ENCODE measurements at places on chromosomes 12 and 14.

- DNase-seq = peak; percentile 29
These were observed 883 bp upstream of the MYL2 start for GRCh38 chr12:110921262-110921661.

- no peak for DNase-seq
These were observed 20.4 kb downstream of the JDP2 start for GRCh38 chr14:75448209-75448608.

DNA sequence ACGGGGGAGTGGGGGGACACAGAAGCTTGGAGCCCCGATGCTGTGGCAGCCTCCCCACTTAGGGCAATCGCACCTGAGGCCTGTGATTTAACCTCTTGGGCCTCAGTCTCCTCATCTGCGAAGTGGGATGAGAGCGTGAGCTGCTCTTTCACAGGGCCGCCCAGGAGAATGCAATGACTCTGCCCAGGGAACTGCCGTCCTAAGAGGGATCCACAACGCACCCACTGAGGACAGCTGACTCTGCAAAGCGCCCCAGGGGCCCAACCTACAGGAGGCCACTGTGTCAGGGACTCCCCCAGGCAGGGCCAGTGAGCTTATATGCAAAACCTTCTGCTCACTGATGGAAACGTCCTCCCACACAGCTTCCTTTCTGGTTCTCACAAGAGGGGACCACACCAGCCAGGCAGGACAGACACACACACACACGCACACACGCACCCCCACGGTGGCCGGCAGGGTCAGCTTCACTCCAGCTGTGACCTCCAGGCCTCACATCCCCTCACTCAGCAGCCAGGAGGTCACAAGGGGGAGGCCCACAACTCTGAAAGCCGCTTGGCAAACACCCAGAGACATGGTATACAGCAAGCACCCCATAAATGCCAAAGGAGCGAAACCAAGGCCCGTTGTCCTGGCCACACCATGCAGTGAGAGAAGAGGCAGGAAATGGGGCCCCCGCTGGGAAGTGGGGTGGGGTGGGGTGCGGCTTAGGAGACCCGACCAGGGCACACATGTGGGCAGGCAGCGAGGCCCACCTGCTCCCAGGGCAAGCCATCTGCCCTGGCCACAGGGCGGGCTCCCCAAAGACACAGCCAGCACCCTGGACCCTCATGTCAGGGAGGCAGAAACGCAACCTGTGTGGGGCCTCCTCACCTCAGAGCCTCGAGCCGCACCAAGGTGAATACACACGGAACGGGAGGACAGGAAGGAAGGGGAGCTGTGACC is 73.3 kb downstream of the NCOR2 start:
- no peak for DNase-seq

DNA sequence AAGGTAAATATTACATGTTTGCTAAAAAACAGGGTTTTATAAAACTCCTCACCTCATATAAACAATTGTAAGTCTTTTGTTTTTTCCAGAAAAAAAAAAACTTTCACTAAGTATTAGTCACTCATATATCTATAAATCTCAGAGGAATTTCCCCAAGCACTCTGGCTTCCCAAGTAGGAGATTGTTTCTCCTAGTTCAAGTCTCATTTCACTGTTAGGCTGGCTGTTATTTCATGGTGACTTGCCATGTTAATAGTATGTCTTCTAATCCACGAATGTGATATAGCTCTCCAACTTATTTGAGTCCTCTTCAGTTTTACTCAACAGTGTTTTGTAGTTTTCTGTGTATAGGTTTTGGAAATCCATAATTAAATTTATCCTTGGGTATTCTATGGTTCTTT is 61.6 kb downstream of the CAPZA3 start:
- peak; percentile 16 for DNase-seq

GRCh38 chr14:24238123-24238522 is 4.3 kb downstream of the TINF2 start:
- DNase-seq = no peak

- DNase-seq = no peak
These were observed 21.4 kb downstream of the ACVR1B start for GRCh38 chr12:51972849-51973273.

DNA sequence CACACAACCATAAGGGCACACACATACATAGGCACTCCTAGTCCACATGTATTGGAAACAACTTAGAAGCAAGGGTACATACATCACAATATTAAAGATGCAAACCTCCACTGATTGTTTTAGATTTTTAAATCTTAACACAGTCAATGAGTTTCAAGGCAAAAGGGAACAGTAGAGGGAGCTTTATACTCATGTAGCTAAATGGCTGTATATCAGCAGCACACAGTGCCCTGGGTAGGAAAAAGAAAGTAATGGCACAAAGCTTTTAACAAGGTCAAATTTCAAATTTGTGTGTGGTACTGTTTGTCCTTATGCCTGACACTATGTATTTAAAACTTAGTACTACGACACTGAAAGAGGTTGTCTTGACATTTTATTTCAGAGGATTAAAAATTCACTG is 262.0 kb downstream of the MED13L start:
- DNase-seq = peak; percentile 76

DNA sequence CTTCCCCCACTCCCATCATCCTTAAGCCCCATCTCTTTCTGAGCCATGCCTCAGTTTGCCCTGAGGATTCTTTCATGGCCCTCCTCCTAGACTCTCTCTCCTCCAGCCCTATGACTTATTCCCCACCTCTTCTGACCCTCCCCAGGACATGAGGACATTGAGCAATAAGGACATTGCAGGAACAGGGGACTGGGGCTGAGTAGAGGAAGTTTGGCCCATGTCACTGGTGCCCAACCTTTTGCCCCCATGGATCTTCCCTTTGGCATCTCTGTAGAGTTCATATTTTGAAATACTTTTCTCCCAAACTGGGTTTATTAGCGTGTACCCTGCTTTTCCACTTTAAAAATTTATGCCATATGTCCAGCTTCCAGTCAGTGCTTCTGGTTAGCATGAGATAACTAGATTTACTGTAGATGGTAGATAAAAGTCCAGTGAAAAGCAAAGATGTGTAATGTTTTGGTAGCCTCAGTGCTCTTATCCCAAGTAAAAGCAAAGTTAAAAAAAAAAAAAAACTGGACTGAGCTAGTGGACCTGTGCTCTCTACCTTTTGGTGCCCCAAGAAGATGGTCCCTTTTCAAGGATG is 6.1 kb upstream of the LRP1-AS start:
- DNase-seq = no peak

- DNase-seq = no peak
These were observed 18.7 kb upstream of the MLEC start for GRCh38 chr12:120668091-120668867.

DNA sequence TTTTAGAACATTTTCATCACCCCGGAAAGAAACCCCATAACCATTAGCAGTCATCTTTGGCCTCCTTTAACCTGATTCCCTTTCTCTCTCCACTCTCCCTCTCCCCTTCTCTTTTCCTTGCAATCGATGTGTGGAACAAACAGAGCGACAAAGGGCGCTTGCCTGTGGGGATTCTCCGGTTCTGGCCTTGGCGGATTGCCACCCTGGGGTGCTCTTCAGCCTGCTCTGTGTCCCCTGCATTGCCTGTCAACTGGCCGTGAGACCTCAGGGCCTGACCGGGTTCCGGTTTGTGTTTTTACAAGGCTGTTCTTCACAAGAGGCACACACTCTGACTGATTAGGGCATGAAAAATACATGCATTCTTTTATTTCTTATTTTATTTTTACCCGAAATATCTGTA is 27.8 kb downstream of the LRTM2 start:
- DNase-seq = no peak

- peak; percentile 54 for DNase-seq
These were observed 43.6 kb upstream of the APPL2 start for GRCh38 chr12:105279460-105280056.

GRCh38 chr14:56491299-56492285 is 88.0 kb upstream of the TMEM260 start:
- peak; percentile 56 for DNase-seq

DNA sequence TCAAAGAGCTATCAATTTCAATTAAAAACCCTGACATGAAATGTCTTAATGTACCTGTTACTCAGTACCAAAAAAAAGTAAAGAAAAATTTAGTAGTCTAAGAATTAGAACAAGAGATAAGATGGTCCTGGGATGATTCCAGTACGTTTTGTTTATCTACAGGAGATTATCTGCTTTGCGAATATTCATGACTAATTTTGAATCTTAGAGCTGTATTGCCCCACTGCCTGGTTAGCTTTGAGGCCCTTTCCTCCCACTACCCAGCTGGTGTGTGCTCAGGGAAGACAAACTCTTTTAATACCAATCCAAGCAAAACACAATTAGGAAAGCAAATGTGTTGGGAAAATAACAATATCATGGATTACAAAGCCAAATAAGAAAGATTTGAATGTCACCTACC is 263.5 kb downstream of the FOXG1 start:
- no peak for DNase-seq

- peak; percentile 15 for DNase-seq
These were observed 625 bp downstream of the ANGEL1 start for GRCh38 chr14:76812093-76812421.

DNA sequence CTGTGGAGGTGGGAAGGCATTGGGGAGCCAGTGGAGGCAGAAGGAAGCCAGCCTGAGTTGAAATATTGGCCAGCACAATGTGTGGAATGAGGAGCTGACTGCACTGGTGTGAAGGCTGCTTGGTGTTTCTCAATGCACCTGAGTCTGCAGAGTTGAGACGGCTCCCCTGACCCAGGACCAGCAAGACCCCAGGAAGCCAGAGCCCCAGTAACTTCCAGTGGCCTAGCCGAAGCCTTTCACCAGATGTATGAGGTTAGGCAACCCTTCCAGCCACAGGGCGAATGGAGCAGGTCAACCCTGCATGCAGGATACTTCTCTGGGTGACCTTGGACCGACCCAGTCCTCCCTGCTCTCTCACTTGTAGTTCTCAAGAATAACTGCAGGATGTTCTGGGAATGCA is 12.9 kb upstream of the KRT73 start:
- DNase-seq = no peak

DNA sequence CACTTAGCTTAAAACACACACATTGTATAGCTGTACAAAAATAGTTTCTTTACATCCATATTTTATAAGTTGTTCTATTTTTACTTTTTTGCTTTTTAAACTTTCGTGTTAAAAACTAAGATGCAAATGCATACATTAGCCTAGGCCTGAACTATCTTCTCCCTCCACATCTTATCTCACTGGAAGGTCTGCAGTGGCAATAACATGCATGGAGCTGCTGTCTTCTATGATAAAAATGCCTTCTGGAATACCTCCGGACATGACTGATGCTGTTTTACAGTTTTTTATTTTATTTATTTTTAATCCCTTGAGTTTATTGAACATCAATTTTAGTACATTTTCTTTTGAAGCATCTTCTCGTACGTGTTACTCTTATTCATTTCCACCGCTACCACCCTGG is 112.3 kb upstream of the TSPAN8 start:
- DNase-seq = no peak

- no peak for DNase-seq
These were observed 17.7 kb upstream of the PCNX1 start for GRCh38 chr14:70889555-70889954.

- DNase-seq = no peak
These were observed 377.0 kb downstream of the NPAS3 start for GRCh38 chr14:33315721-33316120.

- no peak for DNase-seq
These were observed 139.3 kb downstream of the BRMS1L start for GRCh38 chr14:35965400-35965799.

DNA sequence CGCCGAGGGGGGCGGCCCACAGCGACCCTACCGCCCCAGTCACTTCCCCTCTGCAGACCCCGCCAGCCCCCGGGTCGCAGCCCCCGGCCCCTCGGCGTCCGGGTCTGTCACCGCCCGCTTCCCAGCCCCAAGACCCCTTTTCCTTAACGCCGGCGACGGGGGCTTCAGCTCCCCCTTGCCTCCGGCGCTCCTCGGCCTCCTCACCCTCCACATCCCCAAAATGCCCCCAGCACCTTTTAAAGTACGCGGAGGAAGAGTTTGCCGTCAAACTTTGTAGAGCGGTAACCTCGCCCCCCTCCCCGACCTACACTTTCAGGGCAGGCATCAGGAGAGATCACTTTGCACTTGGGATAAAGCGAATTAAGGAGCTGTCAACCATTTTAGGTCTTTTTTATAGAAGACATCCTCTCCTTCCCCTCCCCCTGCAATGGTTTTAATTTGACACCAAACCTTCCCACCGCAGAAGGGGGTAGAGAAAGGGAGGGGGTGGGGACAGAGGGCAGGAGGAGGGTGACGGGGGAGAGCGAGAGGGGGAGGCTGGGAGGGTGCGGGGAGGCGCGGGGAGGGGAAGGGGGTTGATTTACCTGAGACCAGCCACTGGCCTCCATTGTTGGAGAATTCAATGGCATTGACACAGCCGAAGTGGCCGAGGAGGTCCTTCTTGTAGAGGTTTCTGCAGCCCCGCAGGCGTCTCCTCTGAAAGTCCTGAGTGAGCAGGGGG is 578 bp downstream of the DCAF5 start:
- DNase-seq = peak; percentile 32

Measured in ACHN (cell line).